Activated CD4-positive, CD25-positive, alpha-beta regulatory T cell (primary cell): ENCODE measurements at places on chromosomes 1 and 21.
A peak's percentile ranks its signal among the peaks of the same experiment; 100 is the strongest.

- no peak for DNase-seq
Observed at GRCh38 chr1:195053478-195053877, 1554.8 kb downstream of the KCNT2 start.

GRCh38 chr1:155320661-155321617 is at the start of gene RUSC1:
Gene RUSC1 (plus strand): TSS chr1:155320894. CDS start chr1:155321774, 880 bp downstream.
- peak; percentile 45 for DNase-seq

GRCh38 chr1:232780354-232780753 is 24.9 kb upstream of the MAP10 start:
- no peak for DNase-seq

GRCh38 chr1:202577381-202577780 is 132.9 kb downstream of the SYT2 start:
- no peak for DNase-seq

DNA sequence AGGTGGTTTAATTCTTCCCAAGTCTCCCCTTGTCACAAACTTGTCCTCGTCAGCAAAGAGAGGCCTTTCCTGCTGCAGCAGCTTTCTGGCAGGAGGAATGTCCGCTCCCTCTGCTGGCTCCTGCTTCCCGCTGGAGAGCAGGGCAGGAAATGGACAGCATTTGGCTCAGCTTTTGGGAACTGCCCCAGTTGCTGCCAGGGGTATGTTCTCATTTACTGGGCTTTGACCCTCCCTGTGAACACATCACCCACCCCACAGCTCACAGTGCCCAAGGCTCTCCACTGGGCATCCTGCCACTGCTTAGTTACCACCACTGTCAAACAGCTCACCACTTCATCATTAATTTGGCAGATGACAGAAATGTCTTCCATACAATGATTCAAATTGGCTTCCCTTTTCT is 75.4 kb downstream of the MRPL37 start:
- DNase-seq = no peak

GRCh38 chr1:51728611-51729155 is 111.8 kb downstream of the OSBPL9 start:
- no peak for DNase-seq

- no peak for DNase-seq
Observed at GRCh38 chr1:11898831-11899467, 27.3 kb downstream of the KIAA2013 start.

DNA sequence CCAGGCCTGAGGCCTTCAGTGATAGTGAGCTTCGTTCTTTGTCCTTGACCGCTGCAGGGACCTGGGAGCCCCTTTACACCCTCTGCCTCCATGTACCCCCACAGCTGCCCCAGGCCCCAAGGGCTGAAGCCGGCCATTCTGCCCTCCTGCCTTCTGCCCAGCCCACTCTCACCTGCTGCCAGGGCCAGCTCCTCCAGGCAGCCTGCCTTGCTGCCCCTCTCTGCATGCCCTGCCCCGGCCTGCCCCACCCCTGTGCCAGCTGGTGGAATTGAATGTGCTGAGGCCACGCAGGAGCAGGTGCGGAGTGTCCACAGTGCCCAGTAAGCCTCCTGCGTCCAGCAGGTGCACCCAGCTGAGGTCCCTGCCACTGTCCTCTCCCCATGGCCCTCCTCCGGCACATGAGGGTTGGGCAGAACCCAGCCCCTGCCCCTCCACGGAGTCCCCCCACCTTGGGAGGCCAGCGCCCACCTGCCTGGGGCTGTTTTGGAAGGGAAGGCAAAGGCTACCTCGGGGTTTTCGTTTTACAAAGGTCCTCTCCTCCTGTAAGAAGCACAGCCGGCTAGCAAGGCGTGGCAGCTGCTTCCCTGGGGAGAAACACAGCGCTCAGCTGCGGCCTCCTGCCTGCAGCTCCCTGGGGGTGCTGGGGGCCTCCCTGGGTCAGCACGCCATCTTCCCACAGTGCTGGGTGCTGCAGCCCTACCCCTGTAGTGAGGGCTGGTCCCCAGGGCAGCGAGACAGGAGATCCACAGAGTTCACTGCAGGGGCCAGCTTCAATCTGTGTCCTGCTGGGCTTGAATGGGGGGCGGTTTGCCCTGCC is 21.0 kb downstream of the MMEL1 start:
- no peak for DNase-seq

GRCh38 chr1:88736633-88737248 is 52.7 kb downstream of the PKN2 start:
- no peak for DNase-seq

DNA sequence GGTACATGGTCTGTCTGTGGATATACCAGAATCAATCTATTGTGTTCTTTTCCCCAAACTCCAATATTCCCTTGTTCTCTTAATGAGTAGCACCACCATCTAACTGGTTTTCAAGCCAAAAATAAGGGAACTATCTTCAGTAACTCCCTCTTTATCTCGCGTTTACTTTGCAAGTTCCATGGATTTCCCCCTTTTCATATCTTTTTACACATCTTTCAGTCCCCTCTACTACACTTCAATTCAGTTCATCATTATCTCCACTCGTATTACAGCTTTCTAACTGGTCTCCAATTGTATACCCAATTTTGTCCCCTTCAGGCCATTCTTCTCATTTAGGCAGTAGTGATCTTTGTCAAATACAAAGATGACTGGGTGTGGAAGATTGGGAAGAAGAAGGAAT is 4.1 kb upstream of the TMCO1 start:
- DNase-seq = no peak

- peak; percentile 86 for DNase-seq
Observed at GRCh38 chr1:37479255-37480124, 5.1 kb downstream of the ZC3H12A start.

- no peak for DNase-seq
Observed at GRCh38 chr1:162213281-162213912, 143.9 kb downstream of the NOS1AP start.

DNA sequence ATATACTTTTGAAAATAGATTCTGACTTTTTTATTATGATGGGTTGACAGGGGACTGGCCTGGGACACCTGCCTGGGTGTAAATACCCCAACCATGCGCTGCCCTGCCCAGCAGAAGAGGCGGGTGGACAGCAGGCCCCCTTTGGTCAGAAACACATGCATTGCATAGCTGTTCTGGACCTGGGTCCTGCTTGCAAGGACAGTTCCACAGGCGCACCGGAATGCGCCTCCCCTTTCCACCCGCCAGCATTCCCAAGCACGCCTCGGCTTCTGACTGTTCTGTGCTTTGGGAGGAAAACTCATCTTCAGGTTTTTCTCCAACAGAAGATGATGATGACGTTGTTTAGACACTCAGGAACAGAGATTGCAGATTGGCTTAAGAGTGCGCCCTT is 428 bp upstream of the ZNF678 start:
- no peak for DNase-seq

- DNase-seq = no peak
Observed at GRCh38 chr1:67250051-67250653, 57.5 kb upstream of the IL12RB2 start.

DNA sequence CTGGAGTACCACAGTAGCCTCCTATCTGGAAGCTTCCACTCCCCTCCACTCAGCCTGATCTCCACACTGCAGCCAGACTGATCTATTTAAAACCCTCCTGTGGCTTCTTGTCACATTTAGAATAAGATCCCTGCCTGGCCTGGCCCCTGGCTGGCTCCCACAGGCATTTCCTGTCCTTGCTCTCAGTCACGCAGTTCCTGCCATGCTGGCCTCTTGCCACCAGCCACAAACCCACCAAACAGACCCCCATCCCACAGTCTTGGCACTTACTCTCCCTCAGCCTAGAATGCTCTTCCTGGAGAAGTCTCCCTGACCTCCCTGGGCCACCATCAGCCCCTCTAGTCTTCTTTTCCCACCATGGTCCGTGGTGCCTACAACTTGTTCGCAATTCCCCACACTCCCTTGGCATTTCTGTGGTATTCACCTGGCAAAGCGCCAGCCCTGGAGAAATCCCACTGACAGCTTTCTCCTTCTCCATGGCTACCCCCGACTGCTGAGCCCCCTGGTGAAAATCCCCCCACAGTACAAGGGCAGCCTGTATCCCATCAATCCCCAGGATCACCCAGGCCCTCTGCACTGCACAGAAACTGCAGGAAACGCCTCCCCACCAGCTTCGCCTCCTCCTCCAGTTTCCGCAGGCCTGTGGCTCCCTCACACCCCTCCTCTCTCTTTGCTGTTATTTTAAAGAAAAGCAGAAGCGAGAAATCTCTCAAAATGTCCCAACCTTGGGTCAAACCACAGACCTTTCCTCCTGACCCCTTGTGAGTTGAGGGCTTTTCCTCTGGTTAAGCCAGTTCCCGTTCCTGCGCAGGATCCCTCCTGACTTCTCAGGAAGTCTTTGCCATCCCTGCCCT is 94.5 kb downstream of the SYT2 start:
- DNase-seq = no peak

GRCh38 chr21:42279341-42279871 is 35.8 kb downstream of the TFF3 start:
- no peak for DNase-seq

- DNase-seq = no peak
Observed at GRCh38 chr1:175067362-175068106, at the start of gene TNN. Gene TNN (plus strand): TSS chr1:175067833. CDS start chr1:175077419, 9,586 bp downstream.

GRCh38 chr1:8746554-8746953 is 70.9 kb downstream of the RERE start:
- DNase-seq = no peak

DNA sequence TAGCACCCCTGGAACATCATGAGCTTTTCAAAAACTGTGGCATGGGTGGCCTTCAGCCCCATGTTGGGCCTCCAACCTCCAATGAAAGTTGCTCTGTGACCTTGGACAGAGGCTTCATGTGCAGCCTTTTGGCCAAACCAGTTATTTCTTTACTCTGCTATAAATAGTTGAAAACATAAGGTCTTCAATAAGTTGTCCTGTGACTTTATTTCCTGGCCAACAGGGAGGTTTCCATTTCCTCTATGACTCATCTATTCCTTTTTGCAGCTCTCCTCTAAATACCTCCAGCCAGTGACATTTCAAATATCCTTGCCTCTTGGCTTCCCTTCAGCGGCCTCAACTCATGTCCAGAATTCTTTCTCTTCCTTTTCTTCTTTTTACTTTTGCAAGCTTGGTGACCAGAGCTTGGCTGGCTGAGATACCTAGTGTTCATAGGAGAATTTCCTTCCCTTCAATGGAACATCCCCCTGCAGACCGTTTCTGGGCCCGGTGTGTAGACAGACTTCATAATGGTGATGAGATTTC is 22.7 kb upstream of the TRIM67 start:
- DNase-seq = no peak
